Ammon's horn (tissue), 1 donor: ENCODE measurements at places on chromosomes 2 and 18.
A peak's percentile ranks its signal among the peaks of the same experiment; 100 is the strongest.

DNA sequence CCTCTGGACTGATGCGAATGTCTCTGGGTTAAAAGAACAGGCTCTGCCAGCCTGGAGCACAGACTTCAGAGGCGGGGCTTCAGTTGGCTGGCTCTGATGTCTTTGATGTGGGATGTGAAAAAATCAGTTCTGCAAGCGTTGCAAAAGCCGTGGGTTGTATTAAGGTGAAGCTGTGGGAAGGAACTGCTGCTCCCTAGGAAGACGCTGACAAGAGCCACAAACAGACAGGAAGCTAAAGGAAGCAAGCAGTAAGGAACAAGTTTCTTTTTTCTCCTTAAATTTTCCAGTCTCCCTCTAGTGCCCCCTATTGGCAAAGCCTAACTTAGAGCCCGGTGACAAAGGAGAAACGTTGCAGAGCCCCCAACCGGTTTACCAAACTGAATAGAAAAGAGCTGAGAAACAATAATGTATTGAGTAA lies 239.0 kb downstream of the CCDC178 start:
- peak; percentile 18 for DNase-seq

- DNase-seq: no peak
These were observed 179.6 kb downstream of the BARD1 start for GRCh38 chr2:214629875-214630274.

DNA sequence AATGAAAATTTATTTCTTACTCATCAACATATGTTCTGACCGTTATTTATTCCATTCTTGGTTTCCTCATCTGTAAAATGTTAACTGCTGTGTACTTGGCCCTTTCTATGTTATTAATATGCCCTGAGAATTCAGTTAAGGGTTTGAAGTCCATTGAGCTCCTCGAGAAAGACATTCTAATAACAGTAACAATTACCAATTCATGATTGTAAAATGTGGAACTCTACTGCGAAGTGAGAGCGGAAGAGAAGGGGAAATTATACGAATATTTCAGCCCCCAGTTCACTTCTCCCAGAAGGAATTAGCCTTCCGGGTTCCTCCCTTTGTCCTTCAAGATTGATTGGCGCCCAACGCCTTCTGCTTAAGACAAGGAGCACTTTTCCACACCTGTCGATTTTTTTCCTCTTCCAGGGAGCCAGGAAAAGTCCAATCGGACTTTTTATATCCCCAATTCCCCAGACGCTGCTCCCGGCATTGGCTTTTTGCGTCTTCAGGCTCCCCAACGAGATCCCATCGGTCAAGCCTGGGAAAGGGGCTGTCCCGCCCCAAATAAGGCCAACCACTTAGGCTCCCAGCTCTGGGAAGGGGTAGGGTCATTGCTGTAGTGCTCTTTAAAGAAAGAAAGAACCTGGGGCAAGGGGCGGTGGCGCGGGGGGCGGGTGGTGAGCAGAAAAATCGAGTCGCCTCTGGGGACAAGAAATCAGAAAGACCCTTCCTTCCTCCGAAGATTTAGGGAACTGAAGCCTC lies 1.6 kb downstream of the DSC2 start:
- DNase-seq: no peak

GRCh38 chr2:64352292-64352691 lies 101.7 kb upstream of the LGALSL start:
- DNase-seq: no peak

GRCh38 chr2:2667690-2668089 lies 336.6 kb upstream of the MYT1L start:
- DNase-seq: no peak

DNA sequence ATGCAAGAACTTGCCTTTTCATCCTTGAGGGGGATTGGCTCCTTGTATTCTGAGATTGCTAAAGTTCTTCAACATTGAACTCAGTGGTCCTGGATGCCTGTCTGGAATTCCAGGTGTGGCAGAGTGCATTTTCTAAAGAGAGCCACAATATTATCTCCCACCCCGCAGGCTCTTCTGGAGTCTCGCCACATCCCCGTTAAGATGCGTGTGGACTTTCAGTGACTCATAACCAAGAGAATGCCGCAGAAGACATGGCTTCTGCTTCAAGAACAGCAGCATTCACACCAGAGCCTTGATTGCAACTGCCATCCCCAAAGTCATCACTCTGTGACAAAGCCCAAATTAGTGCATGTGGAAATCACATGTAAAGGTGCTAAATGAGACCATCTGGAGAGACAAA lies 142.7 kb downstream of the CDH20 start:
- no peak for DNase-seq

DNA sequence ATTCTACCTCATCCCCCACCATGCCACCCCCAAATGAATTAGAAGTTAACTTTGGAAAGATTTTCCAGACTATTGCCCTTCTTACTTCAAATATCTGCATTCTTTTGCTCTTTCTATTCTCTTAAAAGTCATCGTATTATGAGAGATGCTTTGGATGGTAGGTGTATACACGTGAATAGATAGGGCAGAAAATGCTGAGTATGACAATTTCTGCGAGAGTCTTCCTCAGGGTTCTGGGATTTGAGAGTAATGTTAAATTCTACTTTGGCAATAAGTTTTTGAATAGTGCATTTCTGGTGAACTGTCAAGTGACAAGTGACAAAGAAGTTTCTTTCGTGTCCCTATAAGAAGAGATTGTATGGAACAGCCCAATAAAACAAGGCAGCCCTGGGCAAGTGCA lies 137.6 kb upstream of the DSEL start:
- no peak for DNase-seq

- DNase-seq: no peak
These were observed 85.7 kb downstream of the COBLL1 start for GRCh38 chr2:164755952-164756351.

GRCh38 chr2:121103960-121104359 lies 181.0 kb downstream of the TFCP2L1 start:
- no peak for DNase-seq

GRCh38 chr2:64644458-64645382 lies 9.0 kb downstream of the SERTAD2 start:
- peak; percentile 82 for DNase-seq

- DNase-seq: no peak
These were observed 66.2 kb downstream of the MAP4K4 start for GRCh38 chr2:101763496-101764333.

DNA sequence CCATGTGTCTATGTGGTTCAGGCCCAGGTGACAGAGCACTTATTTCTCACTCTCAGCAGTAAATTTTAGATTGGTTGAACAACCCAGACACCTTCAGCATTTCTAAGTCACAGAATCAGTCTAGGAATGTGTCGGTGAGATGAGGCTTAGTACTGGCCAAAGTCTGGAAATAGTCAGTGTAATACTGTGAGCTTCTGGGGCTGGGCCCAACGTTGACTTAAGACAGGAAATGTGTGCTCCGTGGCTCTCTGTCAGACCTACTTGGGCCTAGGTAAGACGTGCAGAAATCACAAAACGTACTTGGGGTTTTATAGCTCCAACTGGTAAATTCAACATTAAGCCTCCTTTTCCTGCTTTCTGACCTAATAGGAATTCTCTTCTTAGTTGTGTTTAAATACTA lies 160.3 kb upstream of the COL3A1 start:
- DNase-seq: no peak

DNA sequence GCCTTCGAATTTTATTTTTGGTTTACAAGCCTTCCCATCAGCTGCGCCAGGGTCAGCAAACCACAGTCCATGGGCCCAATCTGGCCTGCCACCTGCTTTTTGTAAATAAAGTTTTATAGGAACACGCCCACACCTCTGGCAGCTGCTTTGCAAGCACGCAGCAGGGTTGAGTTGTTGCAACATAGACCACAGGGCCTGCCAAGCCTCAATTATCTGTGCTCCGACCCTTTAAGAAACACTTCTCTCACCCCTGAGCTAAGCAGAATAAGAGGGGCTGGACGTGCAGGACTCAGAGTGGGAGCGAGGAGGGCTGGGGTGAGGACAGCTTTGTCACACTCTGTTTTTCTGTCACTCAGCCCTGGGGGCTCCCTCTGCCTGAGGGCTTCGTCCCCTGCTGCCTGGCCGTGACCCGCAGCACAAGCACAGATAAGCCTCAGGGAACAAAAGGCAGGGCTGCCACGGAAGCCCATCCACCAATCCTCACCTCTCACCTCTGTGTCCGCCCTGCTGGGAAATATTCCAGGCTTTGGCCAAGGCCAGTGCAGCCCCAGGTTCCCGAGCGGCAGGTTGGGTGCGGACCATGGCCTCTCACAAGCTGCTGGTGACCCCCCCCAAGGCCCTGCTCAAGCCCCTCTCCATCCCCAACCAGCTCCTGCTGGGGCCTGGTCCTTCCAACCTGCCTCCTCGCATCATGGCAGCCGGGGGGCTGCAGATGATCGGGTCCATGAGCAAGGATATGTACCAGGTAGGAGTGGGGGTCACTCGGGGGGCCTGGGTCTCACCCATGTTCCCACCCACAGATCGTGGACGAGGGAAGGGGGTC lies at the start of gene AGXT:
Gene AGXT (plus strand): TSS at position 539 of the 823 bp plus-strand sequence. CDS start 42 bp downstream, at position 581.
- no peak for DNase-seq

GRCh38 chr18:79979843-79980242 lies 8.5 kb downstream of the TXNL4A start:
- DNase-seq: no peak

DNA sequence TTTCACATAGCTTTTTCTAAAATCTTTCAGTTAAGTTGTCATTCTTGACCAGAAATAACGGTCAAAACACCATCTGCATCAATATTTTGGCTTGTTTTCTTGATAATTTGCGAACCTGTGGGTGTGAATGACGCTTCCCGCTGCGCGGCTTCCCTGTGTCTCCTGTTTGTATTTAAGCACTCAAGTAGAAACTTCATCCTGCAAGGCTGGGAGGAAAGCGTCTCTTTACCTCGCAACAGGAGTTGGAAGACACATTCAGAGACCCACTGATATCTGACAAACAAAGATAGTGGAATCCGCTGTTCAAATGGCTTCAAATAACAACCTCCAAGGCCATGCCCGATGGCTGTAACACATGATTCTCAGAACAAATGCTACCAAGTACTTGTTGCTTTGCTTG lies 704.9 kb downstream of the DCDC2C start:
- DNase-seq: no peak

DNA sequence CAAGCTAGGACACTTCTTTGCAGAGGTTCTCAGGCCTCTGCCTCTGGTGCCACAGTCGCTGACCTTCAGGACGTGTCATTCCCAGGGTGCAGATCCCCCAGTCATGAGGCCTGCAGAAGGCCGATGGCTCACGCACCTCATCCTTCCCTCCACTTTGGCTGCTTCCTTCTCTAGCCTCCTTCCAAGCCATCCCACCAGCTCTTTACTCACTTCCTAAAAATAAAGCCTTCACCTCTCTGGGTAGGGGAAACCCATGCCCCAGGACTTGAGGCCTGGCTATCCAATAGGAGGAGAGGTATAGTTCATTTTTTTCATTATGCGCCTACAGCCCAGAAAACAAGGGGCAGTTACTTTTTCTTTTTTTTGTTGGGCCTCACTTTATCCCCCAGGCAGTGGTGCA lies 91.4 kb downstream of the B3GNT2 start:
- no peak for DNase-seq

- DNase-seq: peak; percentile 69
These were observed 194.4 kb upstream of the ID2 start for GRCh38 chr2:8487461-8487932.

DNA sequence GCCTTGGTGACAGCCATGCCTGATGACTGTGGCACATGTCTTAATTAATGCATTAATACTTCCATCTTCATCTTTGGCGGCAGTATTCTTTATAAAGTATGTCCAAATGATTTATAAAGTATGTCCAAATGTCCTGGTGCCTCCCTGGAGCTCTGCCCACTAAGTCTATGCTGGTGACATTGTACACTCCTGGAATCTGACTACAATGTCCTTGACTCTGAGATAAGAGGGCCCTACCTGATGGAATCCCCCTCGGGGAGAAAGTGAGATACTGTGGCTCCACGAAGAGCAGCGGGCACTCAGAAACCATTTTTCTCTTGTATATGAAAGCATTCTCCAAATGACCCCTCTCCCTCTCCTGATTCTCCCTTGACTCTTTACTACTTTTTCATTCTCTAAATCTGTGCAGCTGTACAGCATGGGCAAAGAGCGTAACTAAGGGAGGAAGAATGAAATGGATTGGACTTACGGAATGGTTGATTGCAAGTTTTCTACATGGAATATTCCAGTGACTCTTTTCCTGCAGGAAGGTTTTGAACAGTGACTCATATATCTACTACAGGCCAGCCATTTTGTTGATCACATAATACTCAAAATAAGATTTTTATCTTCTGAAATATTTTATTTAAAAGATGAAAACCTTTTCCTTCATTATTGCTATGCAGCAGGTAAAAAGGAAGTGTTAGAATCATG lies 17.3 kb downstream of the RAB12 start:
- no peak for DNase-seq

- DNase-seq: no peak
These were observed 24.1 kb upstream of the ZCCHC2 start for GRCh38 chr18:62498616-62499262.

DNA sequence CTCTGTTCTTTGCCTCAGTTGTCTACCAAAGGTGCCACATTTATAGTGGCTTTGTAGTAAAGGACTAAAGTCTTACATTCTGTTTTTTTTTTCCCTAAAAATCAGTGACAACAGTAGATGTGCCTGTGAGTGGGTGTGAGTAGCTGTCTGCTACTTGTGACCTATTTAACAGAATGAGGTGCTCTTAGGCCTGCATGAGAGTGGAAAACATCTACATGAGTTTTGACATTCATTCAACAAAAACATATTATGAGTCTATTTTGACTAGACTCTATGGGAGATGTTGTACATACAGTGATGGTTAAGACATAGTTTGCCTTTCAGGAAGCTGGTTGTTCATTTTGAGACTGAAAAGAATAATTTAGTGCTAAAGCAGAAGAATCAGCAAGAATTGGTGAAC lies 36.7 kb downstream of the IL1R2 start:
- no peak for DNase-seq

- DNase-seq: no peak
These were observed 2.6 kb downstream of the DSC2 start for GRCh38 chr18:31099450-31100230.

DNA sequence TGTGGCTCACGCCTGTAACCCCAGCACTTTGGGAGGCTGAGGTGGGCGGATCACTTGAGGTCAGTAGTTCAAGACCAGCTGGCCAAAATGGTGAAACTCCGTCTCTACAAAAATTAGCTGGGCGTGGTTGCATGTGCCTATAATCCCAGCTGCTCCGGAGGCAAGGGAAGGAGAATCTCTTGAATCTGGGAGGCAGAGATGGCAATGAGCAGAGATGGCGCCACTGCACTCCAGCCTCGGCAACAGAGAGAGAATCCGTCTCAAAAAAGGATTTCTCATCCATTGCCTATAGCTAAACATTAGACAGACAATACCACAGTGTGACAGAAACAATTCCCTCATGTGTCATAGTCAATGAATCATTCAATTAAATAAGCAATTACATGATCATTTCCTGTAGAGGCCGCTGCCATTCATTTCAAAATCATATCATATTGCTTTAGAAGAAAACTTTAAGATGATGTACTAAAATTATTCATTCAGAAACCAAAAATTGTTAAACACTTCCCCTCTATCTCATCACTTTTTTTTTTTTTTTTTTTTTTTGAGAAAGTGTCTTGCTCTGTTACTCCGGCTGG lies 69.5 kb upstream of the TGIF1 start:
- no peak for DNase-seq

DNA sequence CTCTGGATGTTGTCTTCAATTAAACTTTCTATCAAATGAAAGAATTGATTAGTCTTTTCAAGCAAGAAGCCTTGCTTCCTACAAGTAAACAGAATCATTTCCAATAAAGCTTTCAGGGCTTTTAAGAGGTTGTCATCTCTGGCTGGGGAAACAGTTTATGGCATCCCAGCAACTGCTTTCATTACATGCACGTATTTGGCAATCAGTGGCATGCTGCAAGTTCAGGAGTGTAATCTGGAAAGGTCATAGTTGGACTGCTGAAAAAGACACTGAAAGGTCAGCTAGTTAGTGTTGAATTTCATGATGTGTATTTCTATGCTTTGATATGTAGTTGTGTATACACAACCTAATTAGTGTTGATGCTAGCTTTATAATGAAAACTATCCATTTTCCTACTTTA lies 332.9 kb downstream of the DSC3 start:
- DNase-seq: no peak
